Aorta (tissue), 5 donors: ENCODE measurements at places on chromosomes 7 and 10. TPM values are rescaled to one million over a fixed set of nuclear protein-coding genes. Genes with fewer than 3 reads are reported as not detected.
A peak's percentile ranks its signal among the peaks of the same experiment; 100 is the strongest.

DNA sequence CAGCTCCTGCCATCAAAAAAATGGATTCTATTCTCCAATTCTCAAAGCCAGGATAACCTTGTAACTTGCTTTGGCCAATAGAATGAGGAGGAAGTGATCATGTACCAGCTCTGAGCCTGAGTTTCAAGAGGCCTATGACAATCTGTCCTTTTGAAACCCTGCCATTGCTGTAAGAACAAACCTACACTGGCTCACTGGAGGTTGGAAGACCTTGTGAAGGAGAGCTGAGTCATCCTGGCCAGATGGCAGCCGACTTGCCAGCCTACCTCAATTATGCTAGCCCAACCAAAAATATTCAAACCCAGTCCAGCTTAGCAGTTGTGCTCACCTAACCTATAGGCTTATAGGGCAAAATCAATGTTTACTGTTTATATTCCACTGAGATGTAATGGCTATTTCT is 93.0 kb downstream of the HGF start:
- H3K36me3 ChIP-seq = no peaks in the 10 kb centered on the region
- no peak overlapping the region for H3K4me3 ChIP-seq
- no peak for DNase-seq
- no peaks in the 10 kb centered on the region for H3K4me1 ChIP-seq
- peak overlapping the region; percentile 76 for H3K27ac ChIP-seq
- no peaks in the 10 kb centered on the region for H3K27me3 ChIP-seq

The NKX2-3 gene
- not detected for total RNA-seq

GRCh38 chr7:28582226-28582625 is 169.9 kb downstream of the CREB5 start:
- H3K4me3 ChIP-seq = no peak overlapping the region
- no peaks in the 10 kb centered on the region for H3K36me3 ChIP-seq
- H3K27ac ChIP-seq = no peak overlapping the region
- no peaks in the 10 kb centered on the region for H3K27me3 ChIP-seq

The ALDH18A1 gene
- total RNA-seq = 50.8 TPM

- H3K4me1 ChIP-seq = no peaks in the 10 kb centered on the region
- no peaks in the 10 kb centered on the region for H3K27me3 ChIP-seq
- no peak for DNase-seq
- no peaks in the 10 kb centered on the region for H3K36me3 ChIP-seq
- no peak overlapping the region for H3K27ac ChIP-seq
Measured at GRCh38 chr7:139931190-139931934, 102.3 kb downstream of the TBXAS1 start.
